ENCODE measurements at places on chromosomes 2 and 18.

DNA sequence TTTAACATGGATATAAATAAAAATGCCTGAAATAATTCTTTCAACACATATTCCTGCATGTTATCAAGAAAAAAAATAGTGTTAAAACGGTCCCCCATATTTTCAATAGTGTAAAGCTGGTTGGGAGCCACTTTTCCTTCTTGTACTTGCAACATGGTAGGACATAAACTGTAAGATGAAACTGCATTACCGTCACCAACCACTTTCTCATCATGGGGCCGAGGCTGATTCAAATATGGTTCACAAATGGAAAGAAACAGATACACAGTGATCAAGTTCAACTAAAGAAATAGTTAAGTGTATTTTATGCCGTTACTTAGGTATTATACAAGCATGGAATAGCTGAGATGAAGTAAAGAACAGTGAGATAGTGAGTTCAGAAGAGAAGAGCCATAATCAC, 360.7 kb downstream of the ZEB2 start:
- DNase-seq, result no peak

- DNase-seq, result peak; percentile 24
Measured at GRCh38 chr18:3689091-3689490, 239.1 kb downstream of the TGIF1 start.

- DNase-seq, result no peak
Measured at GRCh38 chr18:4557502-4557901, 102.4 kb upstream of the DLGAP1 start.

GRCh38 chr2:30348825-30349224, 98.2 kb upstream of the LCLAT1 start:
- DNase-seq, result no peak
